Hematopoietic multipotent progenitor cell treated with erythropoietin and hydrocortisone succinate and interleukin-3 and kit ligand, for 15 days (in vitro differentiated cells): ENCODE measurements at places on chromosomes 3 and 15.

GRCh38 chr3:106930086-106930485 is 447.2 kb upstream of the CCDC54 start:
- no peak for DNase-seq

GRCh38 chr3:58222161-58222724 is 11.5 kb upstream of the DNASE1L3 start:
- DNase-seq, result no peak

DNA sequence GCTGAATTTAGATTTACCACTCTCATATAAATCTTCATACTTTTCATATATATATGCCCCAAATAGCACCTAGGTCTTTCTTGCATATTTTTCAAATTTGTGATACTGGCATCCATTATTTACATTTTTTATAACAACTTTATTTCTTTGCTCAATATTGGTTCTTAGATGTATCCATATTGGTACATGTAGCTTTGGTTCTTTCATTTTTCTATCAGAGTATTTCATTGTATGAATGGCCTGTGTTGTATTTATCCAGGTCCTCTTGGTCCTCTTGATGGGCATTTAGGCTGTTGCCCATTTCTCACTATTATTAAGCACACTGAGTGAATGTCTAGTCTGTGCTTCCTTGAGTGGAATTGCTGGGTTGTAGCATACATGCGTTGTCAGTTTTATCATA is 8.4 kb downstream of the SLC6A11 start:
- no peak for DNase-seq

DNA sequence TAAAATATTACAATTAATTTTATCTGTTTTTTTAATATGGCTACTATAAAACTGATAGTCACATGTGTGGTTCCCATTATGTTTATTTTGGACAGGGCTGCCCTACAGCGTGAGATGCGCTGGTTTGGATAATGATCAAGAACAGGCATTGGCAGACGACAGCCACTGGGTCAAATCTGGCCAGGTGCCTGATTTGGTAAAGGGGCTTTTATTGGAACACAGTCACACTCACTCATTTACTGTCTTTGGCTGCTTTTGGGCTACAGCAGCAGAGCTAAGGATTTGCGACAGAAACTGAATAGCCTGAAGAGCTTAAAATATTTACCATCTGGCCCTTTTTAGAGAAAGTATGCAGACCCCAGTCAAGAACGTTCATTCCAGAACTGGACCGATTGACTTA is 724.2 kb upstream of the CFAP20DC start:
- DNase-seq, result no peak
